ENCODE measurements at places on chromosomes 4 and X.

DNA sequence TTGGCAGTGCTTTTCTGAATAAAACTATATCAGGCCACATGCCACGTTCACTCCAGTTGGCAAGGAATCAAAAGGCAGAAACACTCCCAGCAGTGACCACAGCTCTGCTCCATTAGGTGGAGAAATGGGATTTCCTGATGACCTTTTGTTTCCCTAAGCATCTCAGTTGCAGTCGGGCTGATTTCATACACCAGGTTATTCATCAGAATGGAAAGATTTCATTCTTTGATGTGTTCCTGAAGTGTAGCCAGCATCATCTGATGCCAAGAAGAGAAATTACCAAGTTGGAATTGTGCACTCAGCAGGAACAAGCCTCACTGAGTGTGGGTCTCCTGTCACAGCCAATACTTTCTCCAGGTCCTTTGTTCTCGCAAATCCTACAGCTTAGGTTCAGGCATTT lies 193.7 kb downstream of the SPATA18 start:
- DNase-seq: no peak

- DNase-seq: no peak
Observed at GRCh38 chr4:187612301-187612700, 383.3 kb upstream of the ZFP42 start.

DNA sequence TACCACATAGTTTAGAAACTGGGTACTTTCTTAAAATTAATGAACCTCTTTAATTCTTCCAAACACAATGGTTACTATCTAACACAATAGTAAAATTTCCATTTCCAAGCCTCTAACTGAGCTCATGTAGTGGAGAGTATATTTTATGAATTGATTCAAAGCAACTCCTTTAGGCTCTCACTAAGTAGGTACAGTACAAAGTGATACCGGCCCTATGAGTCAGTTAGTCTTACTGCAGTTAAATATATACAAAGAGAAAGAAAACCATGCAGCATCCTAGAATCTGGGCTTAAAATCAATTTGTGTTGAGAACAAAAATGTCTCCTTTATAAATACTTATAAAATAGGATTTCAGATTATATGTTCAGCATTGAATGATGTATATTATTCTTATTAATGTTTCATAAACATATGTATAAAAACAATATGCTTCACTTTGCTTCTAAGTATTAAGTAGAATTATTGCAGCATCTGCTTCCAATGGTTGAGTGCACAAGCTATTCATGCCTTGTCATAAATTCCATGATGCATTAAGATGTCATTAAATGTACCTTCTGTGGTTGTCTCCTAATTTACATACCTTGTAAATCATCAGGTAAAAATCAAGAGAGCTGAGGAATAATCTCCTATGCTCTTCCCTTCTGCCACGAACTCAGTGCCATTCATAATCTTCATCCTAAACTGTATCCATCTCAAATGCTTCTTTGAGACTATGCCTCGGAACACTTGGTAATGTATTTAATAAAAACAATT lies 1037.8 kb downstream of the STPG2 start:
- no peak for DNase-seq

DNA sequence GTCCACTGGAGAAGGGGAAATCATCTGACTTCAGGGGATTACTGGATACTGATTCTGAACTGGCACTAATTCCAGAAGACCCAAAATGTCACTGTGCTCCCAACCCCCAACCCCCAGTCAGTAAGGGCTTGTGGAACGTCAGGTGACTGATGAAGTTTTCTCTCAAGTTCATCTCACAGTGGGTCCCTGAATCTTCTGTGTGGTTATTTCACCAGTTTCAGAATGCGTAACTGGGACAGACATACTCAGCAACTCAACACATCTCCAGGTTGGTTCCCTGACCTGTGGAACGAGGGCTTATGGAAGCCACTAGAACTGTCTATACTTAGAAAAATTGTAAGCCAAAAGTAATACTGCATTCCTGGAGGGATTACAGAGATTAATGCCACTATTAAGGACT lies 45.3 kb downstream of the DDX60L start:
- DNase-seq: no peak

Measured in stimulated activated CD4-positive, alpha-beta T cell treated with anti-CD3 and anti-CD28 coated beads, Interleukin-4, amount 100 ng/mL, for 4 hours (primary cell).